Kidney (tissue), 22 donors: ENCODE measurements at places on chromosomes 3 and 15. TPM values are rescaled to one million over a fixed set of nuclear protein-coding genes. Genes with fewer than 3 reads are reported as not detected.
A peak's percentile ranks its signal among the peaks of the same experiment; 100 is the strongest.

DNA sequence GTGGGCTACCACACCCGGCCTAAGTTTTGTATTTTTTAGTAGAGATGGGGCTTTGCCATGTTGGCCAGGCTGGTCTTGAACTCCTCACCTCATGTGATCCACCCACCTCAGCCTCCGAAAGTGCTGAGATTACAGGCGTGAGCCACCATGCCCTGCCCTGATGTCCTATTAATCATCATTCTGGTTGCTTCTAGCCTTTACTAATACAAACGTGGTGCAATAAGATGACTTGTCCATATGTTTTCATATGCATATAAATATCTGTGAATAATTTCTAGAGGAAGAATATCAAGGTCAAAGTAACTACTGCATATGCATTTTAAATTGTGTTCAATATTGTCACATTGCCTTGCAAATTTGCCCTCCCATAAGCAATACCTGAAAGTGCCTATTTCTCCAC, 25.5 kb upstream of the PDHB start:
- no peak overlapping the region for H3K4me3 ChIP-seq
- H3K4me1 ChIP-seq: peaks cover 4% of the 10 kb centered on the region
- H3K27me3 ChIP-seq: no peaks in the 10 kb centered on the region
- no peak for DNase-seq

- no peaks in the 10 kb centered on the region for H3K27me3 ChIP-seq
- no peak for DNase-seq
- H3K27ac ChIP-seq: no peak overlapping the region
- H3K36me3 ChIP-seq: no peaks in the 10 kb centered on the region
- no peak overlapping the region for H3K4me3 ChIP-seq
These were observed 16.1 kb upstream of the C15orf61 start for GRCh38 chr15:67504796-67505195.

DNA sequence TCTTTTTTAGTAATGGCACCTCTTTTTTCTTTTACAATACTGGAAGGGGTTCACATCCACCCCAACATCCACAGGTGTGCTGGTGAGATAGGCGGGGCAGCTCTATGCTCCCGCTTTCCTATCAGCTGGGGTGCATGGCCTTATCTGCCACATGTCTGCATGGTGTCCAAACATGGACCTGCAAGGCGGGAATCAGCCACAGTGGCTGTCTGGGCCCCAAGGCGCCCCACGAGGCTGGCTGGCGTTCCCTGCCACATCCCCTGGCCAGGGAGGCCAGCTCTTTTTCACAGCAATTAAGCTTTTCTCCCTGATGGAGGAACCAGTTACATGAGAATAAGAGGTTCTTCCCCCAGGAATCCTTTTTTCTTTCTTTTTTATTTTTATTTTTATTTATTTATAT, 30.9 kb upstream of the GOLGA6L2 start:
- H3K4me1 ChIP-seq: no peaks in the 10 kb centered on the region
- H3K27me3 ChIP-seq: no peaks in the 10 kb centered on the region
- no peak overlapping the region for H3K4me3 ChIP-seq
- no peak overlapping the region for H3K27ac ChIP-seq

GRCh38 chr3:104102386-104102785, 1264.3 kb upstream of the ALCAM start:
- H3K27me3 ChIP-seq: no peaks in the 10 kb centered on the region
- peak; percentile 69 for DNase-seq
- no peak overlapping the region for H3K4me3 ChIP-seq
- no peak overlapping the region for H3K27ac ChIP-seq

GRCh38 chr3:142000325-142000870, 124.0 kb downstream of the ATP1B3 start:
- DNase-seq: no peak
- H3K36me3 ChIP-seq: no peaks in the 10 kb centered on the region

DNA sequence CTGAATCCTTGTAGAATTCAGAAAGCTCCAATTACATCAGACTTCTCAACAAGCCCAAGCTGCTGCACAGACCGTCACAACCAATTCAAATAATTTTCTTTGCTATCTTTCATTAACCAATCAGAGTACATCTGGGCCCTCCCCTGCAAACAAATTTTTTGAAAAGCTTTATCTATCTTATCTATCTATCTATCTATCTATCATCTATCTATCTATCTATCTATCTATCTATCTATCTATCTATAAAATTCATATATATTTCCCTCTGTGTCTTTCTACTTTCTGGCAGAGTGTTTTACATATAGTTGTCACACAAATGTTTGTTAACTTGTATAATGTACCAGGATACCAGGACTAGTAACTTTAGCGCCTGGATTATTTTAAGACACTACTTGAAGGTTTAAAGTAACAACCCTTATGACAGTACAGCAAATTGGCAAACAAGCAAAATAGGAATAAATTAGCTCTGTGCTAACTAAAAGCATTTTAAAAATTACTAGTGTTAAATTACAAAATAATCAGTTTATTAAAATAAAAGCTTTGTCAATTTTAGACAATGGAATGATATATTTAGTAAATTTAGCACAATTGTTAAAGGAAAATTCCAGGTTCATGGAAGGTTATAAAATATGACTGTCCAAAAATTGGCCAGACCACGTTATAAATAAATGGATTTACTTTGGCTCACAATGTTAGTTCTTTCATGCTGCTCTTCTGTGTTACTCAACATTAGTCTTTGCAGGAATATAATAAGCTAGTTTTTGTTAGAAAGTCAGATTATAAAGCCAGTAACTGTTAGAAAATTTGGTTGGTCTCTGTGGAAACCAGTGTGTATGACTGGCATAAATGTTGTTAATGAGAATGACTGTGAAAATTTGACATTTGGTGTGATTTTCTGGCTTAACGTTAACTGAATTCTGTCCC, 138.6 kb downstream of the SUCNR1 start:
- no peak for DNase-seq
- no peak overlapping the region for H3K27ac ChIP-seq
- H3K27me3 ChIP-seq: no peaks in the 10 kb centered on the region
- H3K4me3 ChIP-seq: no peak overlapping the region
- H3K4me1 ChIP-seq: no peaks in the 10 kb centered on the region
- no peaks in the 10 kb centered on the region for H3K36me3 ChIP-seq

DNA sequence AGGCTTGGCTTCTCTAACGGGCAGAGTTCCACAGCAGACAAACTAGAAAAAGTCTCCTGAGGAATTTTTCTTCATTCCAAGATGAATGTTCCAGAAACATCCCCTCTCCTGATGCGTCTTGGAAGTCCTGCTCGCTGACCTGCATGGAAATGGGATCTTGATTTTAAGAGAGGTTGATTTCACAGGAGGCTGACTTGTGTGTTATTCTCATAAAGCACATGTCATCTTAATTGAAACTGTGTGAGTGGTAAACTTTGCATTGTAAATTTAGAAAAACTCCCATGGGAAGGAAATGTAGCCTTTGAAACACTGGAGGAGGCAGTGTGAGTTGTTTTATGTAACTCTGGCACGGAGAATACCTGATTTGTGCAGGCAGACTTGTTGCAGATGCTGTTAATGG, 337.8 kb upstream of the NR2E3 start:
- H3K36me3 ChIP-seq: peaks cover 4% of the 10 kb centered on the region
- H3K4me3 ChIP-seq: no peak overlapping the region
- no peaks in the 10 kb centered on the region for H3K4me1 ChIP-seq
- H3K27ac ChIP-seq: no peak overlapping the region

DNA sequence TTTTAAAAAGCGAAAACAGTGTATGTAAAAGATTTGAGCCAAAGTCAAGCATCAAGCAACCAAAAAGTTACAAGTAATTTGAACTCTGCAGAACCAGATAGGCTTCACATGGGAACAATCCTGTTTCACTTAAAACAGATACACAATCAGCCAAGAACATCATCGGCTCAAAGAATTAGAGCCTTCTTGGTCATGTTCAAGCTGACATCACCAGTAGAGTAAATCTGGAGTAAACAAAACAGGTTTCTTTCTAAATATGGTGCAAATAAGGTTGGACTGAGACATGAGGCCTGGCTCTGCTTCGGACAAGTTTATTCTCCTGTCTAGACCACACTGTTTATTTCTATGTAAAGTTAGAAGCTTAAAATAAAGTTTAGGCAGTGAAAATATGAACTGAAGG, 116.0 kb downstream of the GMNC start:
- no peaks in the 10 kb centered on the region for H3K36me3 ChIP-seq
- no peak overlapping the region for H3K27ac ChIP-seq
- no peaks in the 10 kb centered on the region for H3K27me3 ChIP-seq

- H3K4me3 ChIP-seq: no peak overlapping the region
- no peaks in the 10 kb centered on the region for H3K27me3 ChIP-seq
- H3K4me1 ChIP-seq: no peaks in the 10 kb centered on the region
- no peaks in the 10 kb centered on the region for H3K36me3 ChIP-seq
These were observed 114.9 kb downstream of the SV2B start for GRCh38 chr15:91214675-91215590.

DNA sequence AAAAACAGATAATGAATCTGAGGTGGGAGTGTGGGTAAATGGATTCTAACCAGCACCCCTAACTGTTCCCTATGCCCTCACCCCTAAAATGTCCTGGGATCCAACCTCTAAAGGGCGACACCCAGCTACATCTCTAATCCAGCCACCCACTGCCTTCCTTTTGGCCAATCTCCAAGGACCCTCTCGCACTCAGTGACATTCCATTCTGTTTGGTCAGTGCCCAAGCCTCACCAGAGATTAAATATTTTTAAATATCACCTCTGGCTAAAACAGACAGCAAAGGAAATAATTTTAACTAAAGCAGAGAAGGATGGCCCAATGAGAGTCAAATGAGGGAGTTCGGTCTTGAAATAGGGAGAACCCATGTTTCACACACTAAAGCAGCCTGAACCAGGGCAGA, 19.9 kb upstream of the SCN10A start:
- H3K27me3 ChIP-seq: no peaks in the 10 kb centered on the region
- H3K4me3 ChIP-seq: no peak overlapping the region
- DNase-seq: no peak
- H3K27ac ChIP-seq: no peak overlapping the region

Gene ADAMTS9
- 117 TPM for total RNA-seq

Gene MANF
- total RNA-seq: 96.5 TPM

Gene IQCF5
- not detected for total RNA-seq

Gene PRSS50
- total RNA-seq: 0.35 TPM

Gene SEMA5B
- total RNA-seq: 8.4 TPM

Gene POPDC2
- 3.2 TPM for total RNA-seq

Gene CTXN2
- 0.06 TPM for total RNA-seq
